ENCODE measurements at places on chromosomes 1 and 21.

DNA sequence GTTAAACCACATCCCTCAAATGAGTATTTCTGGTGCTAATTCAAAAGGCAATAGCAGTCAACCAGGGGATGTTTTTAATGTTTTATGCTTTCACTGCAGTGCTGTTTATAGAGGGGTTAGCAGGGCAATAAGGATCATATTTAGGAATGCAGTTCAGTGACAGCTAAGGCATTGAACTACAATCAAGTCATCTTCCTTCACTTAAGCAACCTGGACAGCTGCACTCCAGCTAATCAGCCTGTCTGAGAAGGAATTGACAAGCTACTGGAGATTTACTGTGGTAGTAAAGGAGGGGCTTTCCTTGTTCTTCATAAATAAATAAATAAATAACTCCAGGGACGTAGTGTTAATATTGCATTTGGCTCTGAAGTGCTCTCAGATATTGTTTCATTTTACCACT lies 93.9 kb downstream of the DAB1 start:
- no peak for DNase-seq

DNA sequence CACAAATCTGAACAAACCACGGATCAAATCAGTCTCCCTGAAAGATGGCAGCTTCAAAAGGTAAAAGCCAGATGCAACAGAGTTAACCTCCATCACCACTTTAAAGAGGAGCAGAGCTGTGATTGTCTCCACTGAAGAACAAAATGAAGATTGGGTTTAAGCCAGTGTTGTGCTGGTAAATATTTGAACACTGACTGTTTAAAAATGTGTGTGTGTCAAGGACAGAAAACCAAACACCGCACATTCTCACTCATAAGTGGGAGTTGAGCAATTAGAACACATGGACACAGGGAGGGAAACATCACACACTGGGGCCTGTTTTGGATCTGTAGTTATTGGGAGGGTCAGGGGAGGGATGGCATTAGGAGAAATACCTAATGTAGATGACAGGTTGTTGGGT lies 83.9 kb downstream of the ST6GALNAC5 start:
- no peak for DNase-seq

DNA sequence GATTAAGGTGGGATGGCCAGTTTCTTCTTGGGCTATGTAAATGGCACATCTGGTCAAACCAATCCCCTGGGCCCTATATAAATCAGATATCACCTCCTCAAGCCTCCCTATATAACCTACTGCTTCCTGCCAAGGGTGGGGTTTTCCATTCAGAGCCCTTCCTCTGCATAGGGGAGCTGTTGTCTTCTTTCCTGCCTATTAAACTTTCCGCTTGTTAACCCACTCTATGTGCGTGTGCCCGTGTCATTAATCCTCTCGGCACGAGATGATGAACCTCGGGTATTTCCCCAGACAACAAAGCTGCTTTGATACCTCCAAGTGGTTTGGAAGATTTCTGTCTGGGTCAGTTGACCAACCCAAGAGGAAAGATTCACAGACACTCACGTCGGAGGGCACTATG lies 19.3 kb upstream of the SERTAD4 start:
- no peak for DNase-seq

GRCh38 chr1:119971710-119972570 lies 75.6 kb upstream of the ADAM30 start:
- no peak for DNase-seq

GRCh38 chr1:33257207-33257771 lies 997 bp downstream of the ZNF362 start:
- DNase-seq: no peak

- no peak for DNase-seq
Measured at GRCh38 chr1:30242722-30243457, 480.5 kb downstream of the MATN1 start.

GRCh38 chr1:158330391-158331105 lies 783 bp downstream of the CD1B start:
- DNase-seq: no peak

DNA sequence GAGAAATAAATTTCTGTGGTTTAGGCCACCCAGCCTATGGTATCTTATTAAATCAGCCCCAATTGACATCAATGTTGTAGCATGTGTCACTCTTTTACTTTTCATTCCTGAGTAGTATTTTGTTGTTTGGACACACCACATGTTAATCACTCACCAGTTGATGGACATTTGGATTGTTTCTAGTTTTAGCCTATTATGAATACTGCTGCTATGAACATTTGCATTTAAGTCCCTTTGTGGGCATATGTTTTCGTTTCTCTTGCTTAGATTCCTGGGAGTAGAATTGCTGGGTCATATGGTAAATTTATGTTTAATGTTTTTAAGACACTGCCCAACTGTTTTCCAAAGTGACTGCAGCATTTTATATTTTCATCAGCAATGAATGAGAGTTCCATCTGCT lies 50.2 kb upstream of the NUF2 start:
- no peak for DNase-seq

GRCh38 chr1:87926921-87927320 lies 598.2 kb downstream of the LMO4 start:
- DNase-seq: no peak

- no peak for DNase-seq
Measured at GRCh38 chr1:46612937-46613660, 3.5 kb downstream of the MOB3C start.

GRCh38 chr1:54865238-54866073 lies 21.5 kb downstream of the DHCR24 start:
- DNase-seq: no peak

- peak; percentile 37 for DNase-seq
Measured at GRCh38 chr1:1210726-1211540, 3.0 kb downstream of the TNFRSF4 start.

DNA sequence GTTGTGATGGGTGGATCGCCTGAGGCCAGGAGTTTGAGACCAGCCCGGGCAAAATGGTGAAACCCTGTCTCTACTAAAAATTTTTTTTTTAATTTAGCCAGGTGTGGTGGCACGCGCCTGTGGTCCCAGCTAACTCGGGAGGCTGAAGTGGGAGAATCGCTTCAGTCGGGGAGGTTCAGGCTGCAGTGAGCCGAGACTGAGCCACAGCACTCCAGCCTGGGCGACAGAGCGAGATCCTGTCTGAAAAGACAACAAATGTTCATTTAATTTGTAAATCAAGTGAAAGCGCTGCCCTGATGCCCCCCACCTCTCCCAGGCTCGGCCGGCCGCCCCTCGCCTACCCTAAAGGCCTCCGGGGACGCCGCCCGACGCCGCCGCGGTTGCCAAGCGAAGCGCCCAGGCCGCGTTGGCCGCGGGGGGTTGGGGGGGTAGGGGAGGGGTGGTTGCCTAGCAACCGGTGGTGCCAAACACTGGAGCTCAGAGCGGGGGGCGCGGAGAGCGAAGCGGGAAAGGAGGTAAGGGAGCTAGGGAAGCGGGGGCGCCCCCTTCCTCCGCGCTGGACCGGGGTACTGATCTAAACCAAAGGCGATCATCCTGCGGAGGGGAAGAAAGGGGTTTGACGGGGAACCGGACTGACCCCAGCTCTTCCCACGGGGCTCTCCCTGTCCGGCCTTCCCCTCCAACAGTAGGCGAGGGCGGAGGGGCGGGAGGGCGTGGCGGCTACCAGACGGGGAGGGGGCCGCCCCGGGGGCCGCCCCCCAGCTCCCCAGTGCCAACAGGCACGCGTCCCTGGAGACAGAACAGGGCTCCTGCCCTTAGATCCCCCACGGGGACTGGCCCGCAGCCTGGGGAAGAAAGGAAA lies at the start of gene TEKT2:
Gene TEKT2, plus strand, starts transcription at position 460 of the 862 bp plus-strand sequence. CDS start 828 bp downstream, outside the sequence.
- no peak for DNase-seq

- no peak for DNase-seq
Measured at GRCh38 chr21:14833241-14833640, 231.6 kb downstream of the NRIP1 start.

DNA sequence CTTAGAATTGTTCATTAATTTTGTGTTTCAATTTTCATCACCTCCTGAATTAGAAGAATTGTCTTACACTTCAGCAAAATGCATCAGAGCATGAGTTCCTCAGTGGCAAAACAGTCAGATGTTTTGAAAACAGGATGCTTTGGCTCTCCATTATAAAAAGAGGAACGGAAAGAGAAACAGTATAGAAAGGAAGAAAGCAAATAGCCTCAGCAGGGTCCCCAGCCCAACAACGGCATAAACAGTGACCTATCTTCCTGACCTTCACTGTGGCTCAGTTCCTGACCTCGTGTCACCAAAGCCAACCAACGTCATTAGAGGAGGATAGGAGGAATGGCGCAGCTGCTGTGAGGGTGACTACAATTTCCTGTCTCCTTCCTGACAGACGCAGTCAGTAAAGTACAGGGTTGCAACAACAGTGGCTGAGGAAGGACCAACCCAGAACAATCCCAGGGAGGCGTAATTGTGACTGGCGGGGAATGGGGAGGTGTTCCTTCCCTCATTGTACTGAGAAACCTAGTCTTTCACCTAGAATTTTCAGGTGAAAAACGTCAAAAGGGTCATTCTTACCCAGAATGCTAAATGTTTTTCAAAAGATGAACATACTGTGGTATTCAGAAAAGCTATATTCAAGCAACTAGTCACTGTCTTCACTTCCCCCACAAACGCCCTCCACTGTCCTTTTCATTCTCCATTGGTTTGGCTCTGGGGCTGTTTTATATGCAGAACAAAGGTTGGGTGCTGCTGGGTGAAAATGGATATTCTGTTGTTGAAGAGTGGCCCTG lies 197.9 kb upstream of the SGIP1 start:
- DNase-seq: no peak

GRCh38 chr21:41831866-41832595 lies 47.1 kb downstream of the PRDM15 start:
- no peak for DNase-seq

DNA sequence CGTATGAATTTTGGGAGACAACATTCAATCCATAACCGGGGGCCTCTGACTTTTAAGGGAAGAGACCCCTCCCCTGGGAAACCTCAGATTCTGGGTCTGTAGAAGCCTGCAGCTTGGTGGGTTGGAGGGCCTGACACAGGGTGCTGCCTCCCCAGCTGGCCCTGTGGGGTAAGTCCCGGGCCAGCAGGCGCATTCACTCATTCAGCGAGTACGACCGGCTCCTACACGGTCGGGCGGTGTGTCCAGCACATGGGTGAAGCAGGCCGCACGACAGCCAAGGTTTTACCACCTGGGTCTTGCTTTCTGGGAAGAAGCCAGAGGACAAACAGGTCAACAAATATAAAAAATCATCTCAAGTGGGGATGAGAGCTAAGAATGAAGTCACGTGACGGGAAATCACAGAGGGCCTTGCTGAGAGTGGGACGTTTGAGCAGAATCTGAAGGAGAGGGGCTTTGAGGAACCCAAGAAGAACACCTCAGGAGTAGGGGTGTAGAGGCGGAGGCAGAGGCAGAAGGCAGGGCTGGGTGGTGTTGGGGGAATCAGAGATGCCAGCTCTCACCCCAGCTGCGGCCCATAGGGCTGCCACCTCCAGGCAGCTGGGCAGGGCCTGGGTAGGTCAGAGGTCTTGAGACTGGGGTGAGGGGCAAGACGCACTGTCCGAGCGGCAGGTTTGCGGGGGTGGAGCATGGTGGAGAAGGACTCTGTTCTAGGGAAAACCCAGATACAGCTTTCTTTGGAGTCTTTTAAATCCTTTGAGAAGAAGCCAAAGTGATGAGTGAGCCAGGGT lies 333.3 kb upstream of the VAMP3 start:
- no peak for DNase-seq

GRCh38 chr21:20511216-20511880 lies 486.9 kb upstream of the NCAM2 start:
- no peak for DNase-seq

GRCh38 chr1:85202092-85202863 lies 1.5 kb upstream of the SYDE2 start:
- no peak for DNase-seq

DNA sequence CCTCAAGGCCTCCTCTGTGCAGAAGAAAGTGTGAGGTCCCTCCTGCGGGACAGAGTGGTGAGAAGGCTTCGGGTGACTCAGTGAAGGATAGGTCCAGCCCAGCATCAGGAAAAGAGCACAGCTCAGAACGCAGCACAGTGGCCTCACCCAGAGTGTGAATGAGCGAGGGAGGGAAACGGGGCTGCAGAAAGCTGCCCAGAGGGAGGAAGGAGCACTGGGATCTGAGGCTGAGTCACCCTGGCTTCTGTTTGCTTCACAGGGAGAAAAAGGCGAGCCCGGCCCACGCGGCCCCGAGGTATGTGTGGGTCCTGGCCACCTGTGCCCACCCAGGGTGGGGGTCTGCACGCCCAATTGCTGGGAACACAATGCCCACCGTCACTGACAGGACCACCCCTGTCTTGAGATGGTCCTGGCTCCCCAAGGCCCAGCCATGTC lies 24.3 kb downstream of the COL6A2 start:
- peak; percentile 38 for DNase-seq

GRCh38 chr1:31761883-31762282 lies 2.3 kb downstream of the ADGRB2 start:
- no peak for DNase-seq

DNA sequence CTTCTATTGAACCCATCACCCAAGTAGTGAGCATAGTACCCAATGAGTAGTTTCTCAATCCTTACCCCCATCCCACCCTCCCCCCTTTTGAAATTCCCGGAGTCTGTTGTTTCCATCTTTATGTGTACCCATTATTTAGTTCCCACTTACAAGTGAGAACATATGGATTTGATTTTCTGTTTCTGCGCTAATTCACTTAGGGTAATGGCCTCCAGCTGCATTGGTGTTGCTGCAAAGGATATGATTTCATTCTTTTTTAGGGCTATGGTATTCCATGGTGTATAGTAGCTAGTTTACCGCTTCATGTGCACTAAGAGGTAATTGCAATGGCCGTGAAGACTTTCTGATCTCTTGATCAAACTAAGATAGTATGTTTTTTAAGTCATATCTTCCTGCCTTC lies 107.5 kb upstream of the SERTAD4 start:
- no peak for DNase-seq

- DNase-seq: peak; percentile 71
Measured at GRCh38 chr1:36134505-36135329, 9.7 kb upstream of the COL8A2 start.

DNA sequence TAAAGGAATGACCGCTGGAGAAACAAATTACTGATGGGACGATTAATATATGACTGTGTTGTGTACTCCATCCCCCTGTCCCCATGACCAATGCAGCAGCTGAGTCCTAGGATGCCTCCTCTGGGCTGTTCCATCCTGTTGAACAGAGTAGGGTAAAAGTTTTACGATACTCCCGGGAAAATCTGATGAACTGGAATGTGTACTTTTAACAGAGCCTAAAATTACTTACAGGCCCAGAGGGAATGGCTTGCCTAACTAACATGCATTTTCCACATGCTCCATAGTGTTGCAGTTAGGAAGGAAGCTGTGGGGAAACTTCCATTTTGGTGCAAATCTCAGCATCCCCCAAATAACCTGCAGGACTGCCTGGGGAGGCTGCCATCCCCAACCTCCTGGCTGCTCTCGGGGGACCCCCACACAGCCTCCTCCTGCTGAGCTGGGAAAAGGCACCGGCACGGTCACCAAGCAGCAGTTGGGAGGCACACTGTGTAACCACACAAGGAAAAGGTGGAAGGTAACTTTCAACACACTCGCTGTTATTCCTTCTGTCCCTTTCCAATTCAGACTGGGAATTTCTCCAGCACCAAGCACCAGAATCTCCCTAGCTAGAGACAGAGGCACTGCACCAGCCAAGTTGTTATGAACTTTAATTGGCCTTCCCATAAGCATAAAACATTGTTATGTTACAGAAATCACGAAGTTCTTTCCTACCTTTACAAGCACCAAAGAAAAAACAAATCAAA lies 97.2 kb downstream of the BCAR3 start:
- DNase-seq: no peak
